ENCODE measurements at places on chromosomes 4 and X.

DNA sequence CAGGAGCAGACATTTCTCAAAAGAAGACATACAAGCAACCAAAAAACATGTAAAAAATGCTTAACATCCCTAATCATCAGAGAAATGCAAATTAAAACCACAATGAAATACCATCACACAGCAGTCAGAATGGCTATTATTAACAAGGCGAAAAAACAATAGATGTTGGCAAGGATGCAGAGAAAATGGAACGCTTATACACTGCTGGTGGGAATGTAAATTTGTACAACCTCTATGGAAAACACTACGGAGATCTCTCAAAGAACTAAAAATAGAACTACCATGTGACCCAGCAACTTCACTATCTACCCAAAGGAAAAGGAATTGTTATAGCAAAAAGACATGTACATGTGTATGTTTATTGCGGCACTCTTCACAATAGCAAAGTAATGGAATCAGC, 71.5 kb downstream of the PPP4R3C start:
- DNase-seq = no peak

DNA sequence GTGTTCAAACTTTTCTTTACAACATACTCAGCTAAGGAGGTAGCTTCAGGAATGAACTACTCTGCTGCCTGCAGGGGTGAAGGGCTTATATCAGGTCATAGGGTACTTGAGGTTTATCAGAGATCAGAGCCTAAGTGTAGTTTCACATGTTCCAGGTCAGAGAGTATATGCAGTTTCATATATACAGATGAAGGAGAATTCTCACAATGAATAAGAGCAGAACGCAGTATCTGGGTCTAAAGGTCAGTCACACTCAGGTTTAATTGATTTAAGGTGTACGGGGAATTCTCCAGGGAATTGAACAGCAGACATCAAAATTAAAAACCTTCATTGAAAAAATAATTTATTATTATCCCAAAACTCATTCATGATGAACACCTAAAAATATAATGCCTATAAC, 700.6 kb downstream of the TECRL start:
- no peak for DNase-seq

DNA sequence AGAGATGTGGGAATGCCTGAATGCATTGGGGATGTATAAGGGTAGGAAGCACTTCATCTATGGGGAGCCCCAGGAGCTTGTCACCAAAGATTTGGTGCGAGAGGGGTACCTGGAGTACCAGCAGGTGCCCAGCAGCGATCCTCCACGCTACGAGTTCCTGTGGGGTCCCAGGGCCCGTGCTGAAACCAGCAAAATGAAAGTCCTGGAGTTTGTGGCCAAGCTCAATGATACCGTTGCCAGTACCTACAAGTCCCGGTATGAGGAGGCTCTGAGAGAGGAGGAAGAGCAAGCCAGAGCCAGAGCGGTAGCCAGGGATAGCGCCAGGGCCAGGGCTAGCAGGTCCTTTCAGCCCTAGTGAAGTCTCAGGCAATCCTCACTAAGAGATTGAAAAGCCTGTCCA, 3.8 kb downstream of the MAGEB17 start:
- no peak for DNase-seq

- no peak for DNase-seq
Observed at GRCh38 chr4:122674371-122674770, 53.5 kb upstream of the IL21 start.

- no peak for DNase-seq
Observed at GRCh38 chr4:138788857-138789256, 226.7 kb upstream of the NOCT start.

DNA sequence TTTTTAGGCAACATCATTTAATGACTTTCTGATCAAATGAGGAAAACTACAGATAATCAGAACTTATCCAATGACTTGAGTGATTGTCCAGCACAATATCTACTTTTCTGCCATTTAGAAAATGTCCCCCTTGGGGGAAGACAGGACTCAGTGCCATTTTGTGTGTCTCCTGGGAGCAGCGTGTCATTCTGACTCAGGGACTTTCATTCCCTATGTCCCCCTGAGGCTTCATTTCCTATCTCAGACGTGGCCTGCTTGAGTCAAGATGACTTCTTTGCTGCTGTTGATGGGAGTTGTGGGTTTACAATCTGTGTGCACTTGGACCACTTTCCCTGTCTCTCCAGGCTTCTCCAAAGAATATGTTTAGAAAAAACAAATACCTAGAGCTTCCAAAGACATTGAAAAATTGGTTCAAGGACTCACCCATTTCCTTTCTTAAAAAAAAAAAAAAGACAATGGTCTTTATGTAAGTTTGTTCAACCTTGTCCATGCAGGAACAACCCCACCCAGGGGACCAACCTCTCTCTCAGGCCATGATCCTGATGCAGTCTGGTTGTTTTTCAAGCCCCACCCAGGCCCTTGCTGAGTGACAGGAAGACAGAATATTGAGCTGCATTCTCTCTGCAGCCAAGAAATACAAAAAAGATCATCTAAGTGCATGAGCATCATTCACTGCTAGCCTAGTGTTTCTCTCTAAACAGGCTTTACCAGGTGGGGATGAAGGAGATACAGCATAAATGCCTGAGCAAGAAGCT, 34.3 kb upstream of the TMEM154 start:
- no peak for DNase-seq

All from A549 (cell line).